ENCODE measurements at places on chromosomes 2 and 18.

DNA sequence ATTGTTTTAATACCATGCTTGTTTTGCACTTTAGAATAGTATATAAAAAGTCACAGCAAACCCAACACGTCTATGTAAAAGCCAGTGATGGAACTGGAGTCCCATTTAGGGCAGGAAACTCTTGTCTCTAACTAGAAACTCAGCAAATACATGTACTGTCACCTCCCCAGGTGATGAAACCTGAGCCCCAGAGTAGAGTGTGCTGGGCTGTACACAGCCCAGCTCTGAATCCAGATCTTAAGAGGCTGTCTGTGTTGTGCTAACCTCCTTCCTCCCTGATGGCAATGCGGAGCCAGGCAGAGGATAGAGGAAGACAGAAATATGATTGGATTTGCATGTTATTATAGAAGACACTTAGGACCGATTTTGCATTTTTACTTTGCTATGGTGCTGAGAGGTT lies 317.5 kb upstream of the TRIB2 start:
- no peak for DNase-seq

GRCh38 chr2:3253913-3254441 lies 123.6 kb downstream of the EIPR1 start:
- DNase-seq: no peak

DNA sequence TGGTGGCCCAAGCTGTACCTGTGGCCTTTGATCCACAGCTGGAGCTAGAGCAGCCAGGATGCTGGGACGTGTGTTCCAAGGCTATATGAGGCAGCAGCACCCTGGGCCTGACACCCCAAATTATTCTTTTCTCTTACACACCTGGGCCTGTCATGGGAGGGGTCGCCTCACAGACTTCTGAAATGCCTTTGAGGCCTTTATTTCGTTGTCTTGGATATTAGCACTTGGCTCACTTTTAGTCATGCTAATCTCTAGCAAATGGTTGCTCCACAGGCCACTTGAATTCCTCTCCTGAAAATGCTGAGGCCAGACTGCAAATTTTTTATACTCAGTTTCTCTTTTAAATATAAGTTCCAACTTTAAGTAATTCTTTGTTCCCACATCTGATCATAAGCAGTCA lies 22.0 kb upstream of the IL1R2 start:
- DNase-seq: no peak

- no peak for DNase-seq
These were observed 13.0 kb upstream of the KIF1A start for GRCh38 chr2:240832921-240833494.

- DNase-seq: no peak
These were observed 189.8 kb downstream of the SNTG2 start for GRCh38 chr2:1140389-1141003.

Data from fibroblast of the aortic adventitia (primary cell).